Activated CD8-positive, alpha-beta memory T cell treated with anti-CD3 and anti-CD28 coated beads for 24 hours (primary cell): ENCODE measurements at places on chromosomes 11 and 22.

GRCh38 chr22:45164270-45165088 is 754 bp downstream of the NUP50 start:
- no peak for DNase-seq

- DNase-seq, result no peak
Measured at GRCh38 chr11:65260302-65260701, 1.5 kb upstream of the POLA2 start.

DNA sequence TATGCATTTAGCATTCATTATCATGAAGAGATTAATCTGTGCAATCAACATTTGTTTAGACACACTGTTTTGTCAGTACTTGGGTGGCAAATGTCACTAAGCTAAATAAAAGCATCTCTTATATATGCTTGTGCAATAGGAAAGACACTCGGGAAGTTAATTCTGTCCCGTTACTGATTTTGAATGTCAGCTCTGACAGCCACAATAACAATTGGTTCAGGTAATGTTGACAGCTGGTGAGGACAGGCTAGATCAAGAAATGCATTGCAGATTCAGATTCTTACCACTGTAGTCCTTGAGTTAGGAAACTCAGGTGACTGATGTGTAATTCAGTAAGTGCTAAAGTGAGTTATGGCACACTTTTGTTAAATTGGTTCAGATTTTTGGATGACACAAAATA is 523.8 kb upstream of the FAT3 start:
- no peak for DNase-seq

DNA sequence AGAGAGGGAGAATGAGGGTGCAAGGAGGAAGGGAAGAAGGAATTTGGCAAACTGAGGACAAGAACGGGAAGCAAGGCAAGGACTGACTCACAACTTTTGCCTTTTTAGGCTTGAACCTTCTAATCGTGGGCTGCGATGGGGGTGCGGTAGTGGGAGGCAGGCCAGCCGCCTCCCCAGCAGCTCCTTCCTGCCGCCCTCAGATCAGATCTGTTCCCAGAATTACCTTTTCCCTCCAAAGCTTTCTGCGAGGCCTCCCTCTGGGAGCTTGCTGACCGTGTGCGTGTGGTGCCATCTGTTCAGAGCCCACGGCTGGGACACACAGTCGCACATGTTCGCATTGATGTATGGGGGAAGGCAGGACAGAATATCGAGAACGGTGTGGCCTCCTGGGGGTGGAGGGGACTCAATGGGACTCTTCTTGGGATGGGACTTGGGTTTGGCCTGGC is 86.9 kb upstream of the PARVA start:
- no peak for DNase-seq

DNA sequence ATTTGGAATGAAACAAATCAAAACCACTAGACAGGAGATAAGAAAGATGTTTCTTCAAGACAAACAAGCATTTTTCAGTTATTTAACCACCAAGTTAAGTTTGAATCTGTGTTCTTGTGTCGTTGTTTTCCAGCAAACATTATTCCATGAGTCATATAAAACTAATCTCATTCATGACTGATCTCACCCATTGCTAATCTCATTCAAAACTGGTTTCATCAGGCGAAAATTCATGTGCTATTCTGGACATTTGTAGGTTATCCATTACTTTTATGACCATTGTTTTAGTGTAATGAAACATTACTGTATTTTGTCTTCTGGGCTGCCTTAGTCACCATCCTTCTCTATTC is 221.8 kb downstream of the DDX10 start:
- no peak for DNase-seq

DNA sequence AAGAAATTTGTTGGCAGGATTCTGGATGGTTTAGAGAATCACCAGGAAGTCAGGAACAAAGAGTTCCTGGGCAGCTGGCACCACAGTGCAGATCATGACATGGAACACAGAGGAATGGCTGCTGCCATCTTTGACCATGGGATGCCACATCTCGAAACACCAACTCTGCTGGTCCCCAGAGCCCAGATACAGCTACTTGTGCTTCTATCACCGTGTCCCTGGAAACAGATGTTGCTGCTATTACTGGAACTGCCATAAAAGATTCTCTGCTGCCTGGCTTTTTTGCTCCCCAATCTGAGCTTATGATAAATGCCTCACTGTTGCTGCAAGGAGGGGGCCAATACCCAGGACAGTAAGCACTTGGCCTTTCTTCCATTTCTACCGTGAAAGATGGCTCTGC is 185.2 kb downstream of the CSNK2A3 start:
- DNase-seq, result no peak

- DNase-seq, result no peak
Measured at GRCh38 chr22:48037618-48038017, 1275.2 kb downstream of the TBC1D22A start.
